WTC11 (cell line): ENCODE measurements at places on chromosomes 3 and 15. TPM values are rescaled to one million over a fixed set of nuclear protein-coding genes. Genes with fewer than 3 reads are reported as not detected.
A peak's percentile ranks its signal among the peaks of the same experiment; 100 is the strongest.

GRCh38 chr3:21691036-21691435 lies 60.0 kb downstream of the ZNF385D start:
- no peak for DNase-seq
- H3K27me3 ChIP-seq: no peaks in the 10 kb centered on the region; the same call in 1 of the 2 replicates
- peaks cover 7% of the 10 kb centered on the region for H3K4me1 ChIP-seq

DNA sequence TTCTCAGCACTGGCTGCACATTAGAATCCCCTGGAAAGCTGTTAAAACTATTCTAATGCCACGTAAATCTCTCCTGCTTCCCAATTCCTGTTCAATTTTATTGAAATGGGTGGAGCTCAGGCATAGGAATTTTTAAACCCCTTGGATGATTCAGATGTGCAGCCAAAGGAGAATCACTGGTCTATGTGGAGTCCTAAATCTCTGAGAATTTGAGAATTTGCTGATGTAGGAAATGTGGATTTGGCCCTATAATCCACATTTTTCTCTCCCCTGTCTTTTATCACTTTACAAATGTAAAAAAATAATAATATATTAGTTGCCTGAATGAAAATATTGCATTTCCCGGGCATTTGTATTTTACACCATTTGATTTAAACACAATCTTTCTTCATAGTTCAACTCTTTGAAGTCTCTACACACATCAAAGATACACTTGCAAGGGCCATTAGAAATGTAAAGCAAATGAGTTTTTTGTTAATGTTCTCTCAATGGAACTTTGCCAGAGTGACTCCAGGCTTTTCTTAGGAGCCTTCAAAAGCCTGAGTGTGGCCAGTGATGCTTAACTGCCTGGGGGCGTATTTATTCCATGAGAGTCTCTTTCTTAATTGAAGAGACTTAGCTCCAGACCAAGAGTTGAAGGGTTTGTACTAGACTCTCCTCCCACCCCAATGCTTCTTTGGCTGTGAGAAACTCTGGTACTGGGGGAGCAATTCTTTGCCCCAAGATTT lies 48.8 kb upstream of the PTX3 start:
- H3K4me3 ChIP-seq: no peak overlapping the region
- no peaks in the 10 kb centered on the region for H3K36me3 ChIP-seq
- peaks cover 12% of the 10 kb centered on the region for H3K4me1 ChIP-seq
- H3K27ac ChIP-seq: no peak overlapping the region

DNA sequence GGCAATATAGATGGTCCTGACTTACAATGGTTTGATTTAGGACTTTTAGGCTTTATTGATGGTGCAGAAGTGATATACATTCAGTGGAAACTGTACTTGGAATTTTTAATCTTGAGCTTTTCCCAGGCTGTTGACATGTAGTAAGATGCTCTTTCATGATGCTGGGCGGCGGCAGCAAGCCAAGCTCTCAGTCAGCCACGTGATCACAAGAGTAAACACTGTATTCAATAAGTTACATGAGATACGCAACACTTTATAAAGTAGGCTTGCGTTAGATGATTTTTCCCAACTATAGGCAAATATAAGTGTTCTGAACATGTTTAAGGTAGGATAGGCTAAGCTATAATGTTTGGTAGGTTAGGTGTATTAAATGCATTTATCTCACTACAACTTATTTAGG lies 17.9 kb downstream of the PARP9 start:
- H3K36me3 ChIP-seq: no peaks in the 10 kb centered on the region
- no peaks in the 10 kb centered on the region for H3K27me3 ChIP-seq
- no peak overlapping the region for H3K27ac ChIP-seq
- no peak overlapping the region for H3K4me3 ChIP-seq

- no peak for DNase-seq
- no peaks in the 10 kb centered on the region for H3K36me3 ChIP-seq
Observed at GRCh38 chr3:53803124-53803815, 42.9 kb downstream of the CHDH start.

DNA sequence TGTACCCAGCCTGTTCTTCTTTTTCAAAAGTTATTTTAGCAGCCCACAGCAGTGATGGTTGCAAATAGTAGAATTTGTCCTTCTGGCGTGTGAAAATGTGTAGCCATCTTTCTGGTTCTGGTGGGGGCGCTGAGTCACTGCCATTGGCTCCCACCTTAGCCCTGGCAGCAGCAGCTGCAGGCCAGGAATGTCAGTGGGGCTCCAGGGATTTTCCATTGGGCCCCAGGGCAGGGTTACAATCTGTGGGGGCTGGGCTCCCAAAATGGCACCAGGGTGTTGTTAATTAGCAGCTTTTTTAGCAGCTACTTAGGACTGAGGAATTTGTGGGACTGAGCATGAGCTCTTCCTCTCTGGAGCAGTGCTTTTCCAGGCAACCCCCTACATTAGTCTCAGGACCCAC lies 38.9 kb downstream of the TOPAZ1 start:
- H3K36me3 ChIP-seq: no peaks in the 10 kb centered on the region
- H3K4me1 ChIP-seq: no peaks in the 10 kb centered on the region
- DNase-seq: peak; percentile 27
- H3K4me3 ChIP-seq: no peak overlapping the region

DNA sequence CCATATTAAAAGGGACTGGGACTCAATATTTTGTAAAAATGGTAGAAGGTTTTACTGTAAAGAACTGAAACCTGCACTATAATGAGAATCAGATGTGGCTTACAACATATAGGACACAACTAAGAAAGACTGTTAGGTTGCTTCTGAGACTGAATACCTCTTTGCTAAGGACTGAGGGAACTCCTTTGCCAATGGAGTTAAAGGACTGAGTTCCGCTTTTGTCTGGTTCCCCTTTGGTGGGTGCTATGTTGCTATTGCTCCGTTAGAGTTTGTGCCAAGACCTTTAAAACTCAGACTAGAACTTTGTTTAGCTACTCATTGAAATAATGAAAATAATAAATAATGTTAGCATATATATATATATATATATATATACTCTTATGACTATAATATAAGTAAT lies 147.8 kb upstream of the KCNMB2 start:
- no peak overlapping the region for H3K27ac ChIP-seq
- no peak overlapping the region for H3K4me3 ChIP-seq
- H3K36me3 ChIP-seq: no peaks in the 10 kb centered on the region
- DNase-seq: no peak
- peaks cover 30% of the 10 kb centered on the region for H3K4me1 ChIP-seq

- peak overlapping the region; percentile 28; the same call in 1 of the 2 replicates for H3K4me3 ChIP-seq
- H3K36me3 ChIP-seq: peaks cover 7% of the 10 kb centered on the region
- peaks cover 4% of the 10 kb centered on the region for H3K4me1 ChIP-seq
- peak overlapping the region; percentile 38 for H3K27ac ChIP-seq
- H3K27me3 ChIP-seq: no peaks in the 10 kb centered on the region
Observed at GRCh38 chr15:74489518-74490338, 28.8 kb upstream of the UBL7 start.

PTH1R gene
- 4.0 to 12.0 TPM (median 5.6 TPM) in 3 replicates for total RNA-seq

FEZF2 gene
- total RNA-seq: not detected in 3 replicates

PDE8A gene
- 10.2 to 13.9 TPM (median 12.7 TPM) in 3 replicates for total RNA-seq
